Kidney capillary endothelial cell (primary cell): ENCODE measurements at places on chromosomes 16 and 17.

- DNase-seq: peak; percentile 33
These were observed 2.5 kb downstream of the PHF12 start for GRCh38 chr17:28948873-28949184.

DNA sequence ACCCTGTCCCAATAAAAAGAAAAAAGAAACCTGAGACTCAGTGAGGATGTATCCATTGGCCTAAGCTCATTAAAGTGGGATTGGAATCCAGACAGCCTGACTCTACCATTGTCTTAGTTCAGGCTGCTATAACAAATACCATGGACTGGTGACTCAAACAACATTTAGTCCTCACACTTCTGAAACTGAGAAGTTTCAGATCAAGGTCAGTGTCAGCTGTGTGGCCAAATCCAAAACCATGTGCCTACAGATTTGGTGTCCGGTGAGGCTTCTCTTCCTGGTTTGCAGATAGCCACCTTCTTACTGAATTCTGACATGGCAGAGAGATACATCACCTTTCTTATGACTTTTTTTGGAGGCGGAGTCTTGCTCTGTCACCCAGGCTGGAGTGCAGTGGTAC, 53.3 kb upstream of the KDM8 start:
- DNase-seq: no peak

- DNase-seq: no peak
These were observed 75.7 kb downstream of the FBXL20 start for GRCh38 chr17:39325528-39326240.

- no peak for DNase-seq
These were observed 460.0 kb downstream of the HS3ST3B1 start for GRCh38 chr17:14760719-14761411.

DNA sequence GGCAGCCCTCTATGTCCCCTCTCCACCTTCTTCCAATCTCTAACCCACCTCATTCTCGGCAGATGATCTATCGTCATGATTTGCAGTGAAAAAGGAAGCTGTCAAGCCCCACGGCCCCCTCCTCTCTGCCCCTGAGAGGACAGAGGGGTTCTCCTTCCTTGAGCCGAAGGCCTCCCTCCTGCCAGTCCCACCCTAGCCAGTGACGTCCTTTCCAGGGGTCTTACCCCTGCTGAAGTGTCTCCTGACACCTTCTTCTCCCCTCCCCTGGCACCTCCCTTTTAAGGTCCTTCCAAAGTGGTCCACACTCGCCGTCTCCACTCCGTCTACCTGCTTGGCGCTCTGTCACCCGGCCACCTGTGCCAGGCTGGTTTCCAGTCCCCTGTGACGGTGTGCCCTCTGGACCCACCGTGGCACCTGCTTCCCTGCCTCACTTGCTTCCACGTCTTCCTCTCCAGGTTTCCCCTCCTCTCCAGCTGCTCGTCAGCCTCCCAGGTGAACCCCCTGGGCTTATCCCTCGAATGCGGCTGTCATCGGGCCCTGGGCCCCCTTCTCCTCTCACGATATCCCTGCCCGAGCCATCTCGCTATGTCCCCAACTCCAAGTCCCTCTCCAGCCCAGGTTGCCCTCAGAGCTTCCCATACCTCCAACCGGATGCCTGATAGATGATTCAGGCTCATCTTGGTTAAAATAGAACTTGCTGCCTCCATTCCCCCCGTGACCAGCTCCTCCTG, 5.7 kb downstream of the CCDC102A start:
- DNase-seq: no peak

DNA sequence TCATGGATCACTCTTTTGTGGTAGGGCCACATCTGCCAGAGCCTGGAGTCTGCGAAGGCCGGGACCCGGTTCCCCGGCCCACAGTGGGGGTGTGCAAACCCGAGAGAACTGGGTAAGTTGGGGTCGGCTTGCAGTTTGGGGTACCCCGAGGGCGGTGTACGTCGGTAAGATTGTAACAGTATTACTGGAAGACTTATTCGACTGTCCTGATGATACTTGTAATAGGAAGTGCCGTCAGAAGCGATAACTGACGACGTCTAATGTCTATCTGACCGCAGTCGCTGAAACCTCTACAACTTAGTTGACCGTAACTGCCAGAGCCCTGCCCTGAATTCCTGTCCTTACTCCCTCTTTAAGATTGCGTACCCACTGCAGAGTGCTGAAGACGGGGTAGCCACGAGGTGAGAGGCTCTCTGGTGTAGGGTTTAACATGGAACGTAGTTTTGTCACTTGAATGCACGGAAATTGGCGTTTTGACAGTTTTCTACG, 24.0 kb downstream of the TRPV2 start:
- no peak for DNase-seq

DNA sequence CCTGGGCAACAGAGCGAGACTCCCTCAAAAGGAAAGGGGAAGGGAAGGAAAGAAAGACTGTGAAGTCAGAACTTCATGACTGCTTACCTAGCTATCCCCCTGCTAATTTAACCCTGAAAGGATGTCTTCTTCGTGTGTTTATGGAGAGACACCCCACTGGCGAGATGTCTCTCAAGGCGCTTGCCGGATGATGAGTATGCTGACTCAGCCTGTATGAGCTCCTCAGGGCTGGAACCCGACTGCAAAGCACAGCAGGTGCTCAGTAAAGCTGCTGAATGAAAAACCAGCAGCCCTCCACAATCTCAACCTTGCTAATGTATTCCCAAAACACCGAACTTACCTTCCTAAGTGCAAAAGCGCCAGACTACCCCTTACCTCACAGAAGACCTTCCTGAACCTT, 2.3 kb downstream of the ANKFY1 start:
- DNase-seq: no peak
